D341Med (cell line): ENCODE measurements at places on chromosomes 3 and 15.

DNA sequence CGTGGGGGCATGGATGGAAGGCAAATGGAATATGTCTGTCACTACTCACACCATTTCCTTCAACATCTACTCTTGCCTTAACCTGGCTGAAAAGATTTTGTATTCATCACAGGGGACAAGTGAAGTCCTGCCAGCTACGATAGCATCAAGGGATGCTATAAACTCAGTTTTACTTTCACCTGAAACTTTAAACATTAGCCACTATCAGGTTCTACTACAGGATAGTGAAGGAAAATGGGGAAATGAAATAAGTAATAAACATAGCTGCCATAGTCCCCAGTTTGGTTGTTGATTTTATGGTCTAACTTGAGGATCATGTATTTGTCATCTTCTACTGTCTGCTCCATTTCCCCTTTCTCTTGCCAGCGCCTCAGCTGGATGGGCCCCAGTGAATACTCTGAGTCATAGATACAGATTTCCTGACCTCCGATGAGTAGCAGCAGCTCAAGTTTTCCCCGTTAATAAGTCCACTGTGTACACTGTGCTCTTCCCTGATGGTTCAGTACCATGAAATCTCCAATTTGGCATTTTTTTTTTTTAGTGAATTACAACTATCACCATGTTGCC is 338.2 kb upstream of the SLCO3A1 start:
- DNase-seq: no peak

DNA sequence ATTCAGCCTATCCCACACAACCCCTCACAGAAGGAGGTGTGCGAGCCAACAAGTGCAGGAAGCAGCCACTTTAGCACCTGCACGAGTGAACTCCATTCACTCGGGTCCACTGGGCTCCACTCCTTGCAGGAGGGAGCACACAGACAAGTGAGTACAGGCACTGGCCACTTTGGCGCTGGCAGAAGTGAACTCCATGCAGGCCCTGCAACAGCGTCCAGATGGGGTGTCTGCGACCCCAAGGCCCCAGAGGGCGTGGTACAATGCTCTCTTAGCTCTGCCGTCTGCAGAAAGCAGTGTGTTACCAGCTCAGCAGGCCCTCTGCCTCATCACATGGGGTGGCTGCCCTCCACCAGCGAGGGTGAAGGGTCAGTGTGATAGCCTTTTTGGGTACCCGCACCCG is 388.0 kb upstream of the CNTN4 start:
- no peak for DNase-seq

- DNase-seq: peak; percentile 41
Measured at GRCh38 chr15:64222573-64223366, 59.9 kb upstream of the PPIB start.

- no peak for DNase-seq
Measured at GRCh38 chr3:52361898-52362297, 45.8 kb downstream of the DNAH1 start.

DNA sequence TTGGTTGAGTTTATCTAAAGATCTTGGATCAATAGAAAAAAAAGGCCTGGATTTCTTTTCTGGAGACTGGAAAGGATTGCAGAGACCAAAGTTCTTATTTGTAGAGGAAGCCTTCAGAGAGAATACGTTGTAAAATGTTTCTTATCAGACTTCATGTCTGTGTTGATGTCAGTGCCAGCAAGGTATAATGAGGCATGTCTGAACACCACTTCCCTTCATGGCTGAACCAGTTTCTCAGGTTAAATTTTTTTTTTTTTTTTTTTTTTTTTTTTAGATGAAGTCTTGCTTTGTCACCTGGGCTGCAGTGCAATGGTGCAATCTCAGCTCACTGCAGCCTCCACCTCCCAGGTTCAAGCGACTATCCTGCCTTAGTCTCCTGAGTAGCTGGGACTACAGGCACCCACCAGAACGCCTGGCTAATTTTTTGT is 17.8 kb upstream of the ZNF774 start:
- DNase-seq: no peak
